NCI-H187 treated with DMSO at 0.1 percent for 48 hours (cell line): ENCODE measurements at places on chromosomes 5 and 9.
A peak's percentile ranks its signal among the peaks of the same experiment; 100 is the strongest.

DNA sequence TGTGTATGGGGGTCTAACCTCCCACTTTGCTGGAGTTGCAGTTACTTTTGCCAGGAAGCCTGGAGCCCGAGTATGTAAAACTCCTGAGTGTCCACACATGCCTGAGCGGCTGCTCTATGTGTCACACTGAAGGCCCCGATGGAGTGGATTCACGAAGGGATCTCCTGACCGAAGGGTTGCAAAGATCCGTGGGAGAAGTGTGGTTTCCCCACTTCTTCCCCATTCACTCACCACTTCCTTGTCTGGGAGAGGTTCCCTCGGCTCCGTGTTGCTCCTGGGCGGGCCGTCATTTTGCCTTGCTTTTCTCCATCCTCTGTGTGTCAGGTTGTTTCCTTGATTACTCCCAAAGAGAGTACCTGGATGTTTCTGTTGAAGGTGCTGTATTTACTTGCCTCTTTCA is 16.2 kb upstream of the IL3 start:
- no peak for DNase-seq

GRCh38 chr5:1334831-1335539 is 9.9 kb downstream of the CLPTM1L start:
- DNase-seq = no peak

- no peak for DNase-seq
These were observed 3.0 kb downstream of the RECK start for GRCh38 chr9:36039696-36040095.

DNA sequence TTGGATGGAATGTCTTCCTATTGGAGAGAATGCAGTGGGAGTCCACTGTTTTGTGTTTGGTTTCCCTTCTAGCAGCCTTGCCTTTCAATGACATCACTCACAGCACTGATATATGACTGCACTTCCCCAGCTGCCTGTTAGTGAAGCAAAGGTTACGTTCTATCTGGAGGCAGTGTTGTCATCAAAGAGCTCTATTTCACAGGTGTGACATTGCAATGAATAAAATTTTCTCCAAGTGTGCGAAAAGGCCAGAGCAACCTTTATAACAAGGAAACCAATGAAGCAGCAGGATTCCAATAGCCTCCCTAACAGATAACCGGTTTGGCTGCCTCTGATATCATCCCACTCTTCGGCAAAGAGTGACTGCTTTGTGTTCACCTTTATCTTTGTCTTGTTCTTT is 523.5 kb upstream of the ZNF608 start:
- DNase-seq = no peak

GRCh38 chr5:145803112-145804004 is 31.8 kb downstream of the PRELID2 start:
- DNase-seq = no peak

DNA sequence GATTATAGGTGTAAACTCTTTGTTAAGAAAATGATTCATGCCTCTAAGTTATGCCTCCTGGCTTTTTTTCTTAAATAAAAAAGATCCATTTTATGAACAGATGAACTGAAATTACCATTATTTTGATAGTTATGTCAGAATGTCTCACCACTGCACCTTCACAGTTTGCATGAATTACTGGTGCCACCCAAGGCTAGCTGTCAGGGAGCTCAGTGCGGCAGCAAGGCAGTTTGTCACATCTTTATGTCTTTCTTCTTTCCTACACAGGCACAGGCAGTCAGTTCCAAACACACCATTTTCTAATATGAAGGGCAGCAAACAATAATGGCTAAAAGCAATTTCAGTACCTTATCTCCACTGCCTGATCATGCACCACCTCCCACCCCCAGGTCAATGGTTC is 147.7 kb downstream of the SREK1 start:
- no peak for DNase-seq

DNA sequence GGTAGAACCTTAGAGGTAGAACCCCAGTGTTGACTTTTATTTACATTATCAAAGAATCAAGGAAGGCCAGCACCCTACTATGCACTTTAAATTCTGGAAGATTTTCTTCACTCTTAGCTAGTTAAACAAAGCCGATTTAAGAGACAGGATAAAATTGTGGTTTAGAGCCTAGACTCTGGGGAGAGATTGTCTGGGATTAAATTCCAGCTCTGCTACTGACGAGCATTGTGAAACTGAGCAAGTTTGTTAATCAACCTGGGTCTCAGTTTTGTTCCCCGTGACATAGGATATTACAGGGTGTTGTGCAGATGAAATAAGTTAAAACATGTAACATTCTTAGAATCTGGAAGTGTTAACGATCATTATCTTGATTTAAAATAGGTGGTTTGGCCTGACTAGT is 83.5 kb downstream of the FEM1C start:
- DNase-seq = no peak

GRCh38 chr5:93272108-93272507 is 308.9 kb downstream of the NR2F1-AS1 start:
- DNase-seq = no peak

GRCh38 chr9:103660830-103661229 is 433.3 kb upstream of the SMC2 start:
- DNase-seq = no peak

DNA sequence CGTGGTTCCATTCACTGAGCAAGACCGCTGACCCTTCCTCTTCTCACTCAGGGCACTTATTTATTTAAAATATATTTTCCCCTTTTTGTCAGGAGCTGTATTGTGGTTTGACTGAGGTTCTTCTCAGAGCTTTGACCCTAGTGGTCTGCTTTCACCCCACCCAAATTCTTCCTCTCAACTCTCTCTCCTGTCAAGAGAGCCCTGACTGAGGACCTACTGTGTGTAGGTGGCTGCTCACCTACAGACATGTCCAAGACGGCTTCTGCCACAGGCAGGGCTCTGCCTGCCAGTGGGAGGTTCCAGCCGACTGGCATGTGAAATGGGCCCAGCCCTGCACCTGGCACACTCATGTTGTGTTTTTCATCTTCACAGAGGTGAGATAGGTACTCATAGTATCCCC is 5.2 kb downstream of the DCANP1 start:
- DNase-seq = no peak

DNA sequence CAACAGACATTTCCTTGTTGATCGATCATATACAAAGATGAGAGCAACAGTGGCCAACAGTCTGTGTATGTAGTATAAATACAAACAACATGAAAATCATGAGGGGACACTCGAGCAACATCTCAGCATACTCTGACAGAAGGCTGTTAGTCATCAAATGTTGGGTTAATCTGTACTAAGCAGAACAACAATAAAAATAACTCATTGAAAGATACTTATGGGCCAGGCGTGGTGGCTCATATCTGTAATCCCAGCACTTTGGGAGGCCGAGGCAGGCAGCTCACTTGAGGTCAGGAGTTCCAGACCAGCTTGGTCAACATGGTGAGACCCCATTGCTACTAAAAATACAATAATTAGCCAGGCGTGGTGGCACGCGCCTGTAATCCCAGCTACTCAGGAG is 67.3 kb downstream of the SCAI start:
- DNase-seq = no peak

DNA sequence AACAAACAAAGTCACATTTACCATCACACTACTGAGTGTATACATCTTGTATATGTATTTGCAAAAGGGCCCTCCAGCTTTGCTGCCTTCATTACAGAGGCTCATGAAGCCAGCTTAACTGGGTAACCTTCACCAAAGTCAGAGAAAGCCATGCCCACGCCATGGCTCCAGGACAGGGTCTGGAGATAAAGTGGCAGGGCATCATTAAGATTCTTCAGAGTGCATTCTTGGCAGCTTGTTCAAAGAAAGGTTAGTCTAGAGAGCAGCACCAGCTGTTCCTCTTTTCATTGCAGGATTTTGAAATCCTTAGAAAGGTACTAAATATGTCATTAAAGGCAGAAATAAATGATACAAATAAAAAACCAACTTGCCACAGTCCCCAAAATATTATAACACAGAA is 333.2 kb downstream of the NDUFS4 start:
- DNase-seq = no peak

GRCh38 chr9:86116425-86116824 is 17.1 kb upstream of the GOLM1 start:
- DNase-seq = no peak

GRCh38 chr5:117143406-117143805 is 568.8 kb upstream of the SEMA6A start:
- DNase-seq = no peak

- DNase-seq = no peak
These were observed 46.0 kb downstream of the CNOT6 start for GRCh38 chr5:180540050-180540694.

- DNase-seq = no peak
These were observed 47.0 kb downstream of the CCDC125 start for GRCh38 chr5:69285448-69286116.

DNA sequence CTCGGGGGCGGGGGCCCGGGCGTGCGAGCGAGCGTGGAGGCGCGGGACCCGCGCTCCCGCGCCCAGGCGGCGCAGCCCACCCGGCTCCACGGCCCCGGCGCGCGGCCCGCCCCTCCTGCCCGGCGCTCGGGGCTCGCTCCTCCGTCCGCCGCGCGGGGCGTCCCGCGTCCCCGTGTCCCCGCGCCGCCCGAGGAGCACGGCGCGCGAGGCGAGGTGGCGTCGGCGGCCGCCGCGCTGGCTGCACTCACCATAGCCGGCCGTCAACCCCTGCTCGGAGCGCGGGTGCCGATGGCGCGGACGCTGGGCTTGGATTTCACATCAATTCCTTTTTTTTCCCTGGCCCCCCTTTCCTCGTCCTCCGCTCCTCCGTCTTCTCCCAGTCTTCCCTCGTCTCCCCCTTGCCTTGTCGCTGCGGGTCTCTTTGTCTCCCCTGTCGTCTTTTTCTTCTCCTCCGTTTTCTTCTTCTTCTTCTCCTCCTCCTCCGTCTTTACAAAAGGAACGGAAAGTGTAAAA is 494 bp downstream of the PTCH1 start:
- DNase-seq = no peak

DNA sequence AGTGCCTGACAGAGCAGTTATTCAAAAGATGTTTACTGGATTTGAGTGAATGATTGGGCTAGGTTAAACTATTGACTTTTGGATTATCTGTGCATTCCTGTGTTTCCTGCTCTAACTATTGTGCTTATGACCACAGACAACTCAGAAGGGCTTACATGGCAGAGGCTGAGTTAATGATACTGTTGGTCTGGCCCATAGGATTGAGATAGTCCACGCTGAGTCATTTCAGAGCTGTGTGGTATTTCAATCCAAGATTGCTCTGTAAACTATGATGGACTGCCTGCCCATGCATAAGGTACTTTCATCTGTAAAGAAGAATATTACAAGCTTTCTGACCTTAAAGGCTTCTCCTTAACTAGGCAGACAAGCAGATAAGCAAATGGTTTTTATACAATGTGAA is 49.1 kb upstream of the SLIT3 start:
- DNase-seq = no peak

- peak; percentile 43 for DNase-seq
These were observed at the start of gene KCNN2 for GRCh38 chr5:114361724-114362196. Gene KCNN2 (plus strand): TSS chr5:114362070. CDS start chr5:114362140, 70 bp downstream.

DNA sequence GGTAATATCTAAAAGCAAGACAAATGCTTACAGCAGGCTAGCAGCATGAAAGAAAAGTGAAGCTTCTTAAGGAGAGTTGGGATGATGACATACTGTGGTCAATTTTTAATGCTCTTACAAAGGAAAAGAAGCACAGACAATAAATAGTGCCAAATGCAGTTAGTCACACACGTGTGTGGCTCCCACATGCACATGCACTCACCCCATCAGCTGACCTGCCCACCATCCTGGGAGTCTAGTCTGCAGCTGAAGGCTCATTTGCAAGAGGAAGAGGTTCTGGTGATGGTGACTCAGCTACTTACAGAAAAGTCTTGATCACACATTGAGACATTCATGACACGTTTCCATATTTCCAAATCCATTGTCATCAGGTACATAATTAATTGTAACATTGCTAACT is 129.3 kb downstream of the MRPL36 start:
- DNase-seq = no peak
